ENCODE measurements at places on chromosomes 6 and 20.

GRCh38 chr6:112199001-112199403 lies 55.4 kb downstream of the LAMA4 start:
- DNase-seq: no peak

GRCh38 chr20:20248620-20249200 lies 119.2 kb upstream of the INSM1 start:
- no peak for DNase-seq

- DNase-seq: no peak
Measured at GRCh38 chr6:133467982-133468380, 226.8 kb downstream of the EYA4 start.

GRCh38 chr20:17809362-17810061 lies 109.7 kb downstream of the BANF2 start:
- DNase-seq: no peak

- DNase-seq: no peak
Measured at GRCh38 chr20:18541741-18542140, 25.5 kb upstream of the SMIM26 start.

- DNase-seq: no peak
Measured at GRCh38 chr6:162332365-162332764, 395.2 kb downstream of the PRKN start.

- no peak for DNase-seq
Measured at GRCh38 chr20:1896484-1897258, 1.5 kb downstream of the SIRPA start.

GRCh38 chr6:52531396-52531795 lies 45.5 kb downstream of the TRAM2 start:
- no peak for DNase-seq

GRCh38 chr20:62762376-62762775 lies 33.9 kb upstream of the MRGBP start:
- DNase-seq: no peak

DNA sequence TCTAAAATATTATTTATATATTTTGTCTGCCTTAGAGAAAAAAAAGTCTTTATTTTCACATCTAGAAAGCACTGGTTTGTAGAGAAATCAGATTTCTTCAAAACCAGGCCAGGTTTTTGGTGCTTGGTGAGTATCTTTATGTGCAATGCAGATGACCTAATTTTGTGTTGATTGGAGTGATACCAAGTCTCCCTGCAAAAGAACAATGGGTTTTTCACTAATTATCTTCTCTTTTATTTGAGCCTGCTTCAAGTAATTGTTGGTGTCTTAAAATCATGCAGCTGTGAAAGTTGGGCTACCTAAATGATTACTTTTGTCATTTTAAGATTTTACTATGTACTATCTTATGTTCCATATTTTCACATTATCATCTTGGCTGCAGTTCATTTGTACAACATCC lies 874.7 kb downstream of the TFAP2A start:
- no peak for DNase-seq

DNA sequence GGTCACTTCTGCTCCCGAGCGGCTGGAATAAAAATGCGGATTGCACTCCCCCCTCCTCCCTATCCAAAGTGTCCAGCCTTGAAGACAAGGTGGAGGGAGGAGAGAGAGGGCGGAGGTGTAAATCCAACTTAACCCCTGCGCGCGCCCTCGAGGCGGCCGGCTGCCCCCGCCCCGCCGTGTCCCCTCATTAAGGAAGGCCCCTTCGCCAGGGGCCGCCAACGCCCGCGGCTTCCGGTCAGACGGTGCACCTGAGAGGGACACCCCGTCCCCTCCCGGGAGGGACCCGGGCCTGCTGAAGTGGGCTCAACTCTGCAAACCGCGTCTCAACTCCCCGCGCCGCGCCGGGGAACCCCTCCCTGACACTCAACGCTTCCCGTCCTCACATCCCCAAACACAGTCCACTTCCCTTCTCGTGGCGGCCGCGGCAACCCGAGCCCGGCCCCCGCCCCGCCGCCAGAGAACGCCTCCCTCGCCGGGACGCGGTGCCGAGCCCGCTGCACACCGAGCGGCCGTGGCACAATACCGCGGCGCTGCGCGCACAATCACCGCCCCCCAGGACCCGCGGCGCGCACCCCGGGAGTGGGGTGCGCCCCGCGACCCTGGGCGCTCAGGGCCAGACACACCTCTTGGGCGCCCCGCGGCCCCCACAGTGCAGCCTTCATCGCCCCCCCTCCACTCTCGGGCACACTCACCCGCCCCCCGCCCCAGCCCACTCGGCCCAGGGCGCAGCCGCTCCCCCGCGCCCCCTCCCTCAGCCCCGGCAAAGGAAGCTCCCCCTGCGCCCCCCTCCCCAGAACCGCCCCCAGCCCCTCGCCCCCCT lies 102.5 kb downstream of the NOL4L start:
- peak; percentile 35 for DNase-seq

- DNase-seq: no peak
Measured at GRCh38 chr6:2706558-2706957, 44.2 kb downstream of the MYLK4 start.

GRCh38 chr20:63740070-63740626 lies 572 bp downstream of the SLC2A4RG start:
- DNase-seq: peak; percentile 53

DNA sequence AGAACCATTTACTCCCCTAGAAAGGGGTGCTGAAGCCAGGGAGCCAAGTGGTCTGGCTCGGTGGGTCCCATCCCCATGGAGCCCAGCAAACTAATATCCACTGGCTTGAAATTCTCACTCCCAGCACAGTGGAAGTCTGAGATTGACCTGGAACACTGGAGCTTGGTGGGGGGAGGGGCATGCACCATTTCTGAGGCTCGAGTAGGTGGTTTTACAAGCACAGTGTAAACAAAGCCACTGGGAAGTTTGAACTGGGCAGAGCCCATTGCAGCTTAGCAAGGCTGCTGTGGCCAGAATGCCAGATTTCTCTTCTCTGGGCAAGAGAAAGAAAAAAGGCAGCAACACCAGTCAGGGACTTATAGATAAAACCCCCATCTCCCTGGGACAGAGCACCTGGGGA lies 855.8 kb upstream of the CITED2 start:
- DNase-seq: no peak

DNA sequence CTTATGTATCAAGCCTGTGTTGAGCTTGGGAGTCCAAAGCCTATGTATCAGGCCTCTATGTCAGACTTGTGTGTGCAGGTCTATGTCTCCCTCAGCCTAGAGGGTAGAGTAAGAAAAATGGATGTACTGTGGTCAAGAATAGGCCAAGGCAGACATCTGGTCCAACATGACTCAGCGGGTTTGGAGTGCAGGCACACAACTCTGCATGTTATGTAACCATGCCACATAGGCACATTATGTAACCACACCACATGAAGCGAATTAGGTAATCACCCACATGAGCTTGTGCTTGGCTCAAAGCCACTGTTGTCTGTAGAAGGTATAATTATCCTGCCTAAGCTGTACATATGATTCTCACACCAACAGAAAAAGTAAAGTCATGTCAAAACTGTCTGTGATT lies 1190.5 kb upstream of the EYS start:
- DNase-seq: no peak

DNA sequence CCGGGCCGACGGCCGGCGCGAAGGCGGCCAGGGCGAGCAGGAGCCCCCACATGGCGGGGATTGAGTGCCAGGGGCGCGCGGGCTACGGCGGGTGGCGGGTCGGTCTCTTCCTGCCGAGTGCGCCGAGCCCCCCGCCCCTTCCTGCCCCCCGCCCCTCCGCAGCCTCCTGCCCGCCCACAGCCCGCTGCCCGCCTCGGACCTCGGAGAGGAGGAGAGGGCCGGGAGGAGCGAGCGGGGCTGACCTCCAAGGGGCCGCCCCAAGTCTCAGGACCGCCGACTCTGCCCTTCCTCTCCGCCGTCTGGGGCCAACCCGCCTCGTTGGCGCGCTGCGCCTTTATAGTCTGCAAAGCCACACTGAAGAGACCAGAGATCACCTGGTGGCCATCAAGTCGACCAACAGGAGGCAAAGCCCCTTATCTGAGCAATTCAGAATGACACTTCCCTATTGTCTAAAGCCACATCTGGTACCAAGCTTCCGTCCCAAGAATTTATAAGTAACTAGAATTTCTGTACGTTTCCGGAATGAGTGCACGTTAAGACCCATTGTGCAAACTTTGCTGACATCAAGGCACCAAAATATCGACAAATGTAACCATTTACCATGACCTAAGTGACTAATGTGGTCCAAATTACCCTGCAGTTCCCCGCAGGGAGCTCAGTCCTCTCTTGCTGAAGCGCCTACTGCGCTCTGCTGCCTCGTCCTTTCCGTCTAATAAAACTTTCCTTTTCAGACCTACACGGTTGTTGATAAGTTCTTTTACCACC lies at the start of gene CPXM1:
TSS of gene CPXM1 (minus strand) at position 107 of the 765 bp plus-strand sequence. CDS start at position 52, 55 bp downstream.
- DNase-seq: no peak

- DNase-seq: no peak
Measured at GRCh38 chr6:125952764-125953501, 3.6 kb upstream of the HINT3 start.

DNA sequence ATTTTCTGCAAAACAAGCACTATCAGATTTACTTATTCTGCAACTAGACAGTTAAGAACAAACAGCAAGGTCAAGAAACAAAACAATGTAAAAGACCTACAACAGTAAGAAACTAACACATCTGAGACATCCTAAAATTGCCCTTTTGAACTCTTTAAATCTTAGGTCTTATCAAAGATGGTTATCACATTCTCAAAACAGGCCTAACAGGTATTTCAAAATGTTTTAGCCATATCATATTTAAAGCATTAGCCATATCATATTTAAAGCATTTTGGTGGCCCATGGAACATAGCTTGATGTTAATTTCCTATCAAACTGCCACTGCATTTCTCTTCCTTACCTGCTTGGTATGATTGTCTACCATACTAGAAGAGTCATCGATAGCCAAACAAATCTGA lies 11.1 kb upstream of the LYRM2 start:
- no peak for DNase-seq

- DNase-seq: no peak
Measured at GRCh38 chr6:77425216-77425615, 38.1 kb downstream of the HTR1B start.

- no peak for DNase-seq
Measured at GRCh38 chr20:24917797-24918578, 31.1 kb upstream of the CST7 start.

- no peak for DNase-seq
Measured at GRCh38 chr6:91276315-91276714, 689.4 kb upstream of the MAP3K7 start.

DNA sequence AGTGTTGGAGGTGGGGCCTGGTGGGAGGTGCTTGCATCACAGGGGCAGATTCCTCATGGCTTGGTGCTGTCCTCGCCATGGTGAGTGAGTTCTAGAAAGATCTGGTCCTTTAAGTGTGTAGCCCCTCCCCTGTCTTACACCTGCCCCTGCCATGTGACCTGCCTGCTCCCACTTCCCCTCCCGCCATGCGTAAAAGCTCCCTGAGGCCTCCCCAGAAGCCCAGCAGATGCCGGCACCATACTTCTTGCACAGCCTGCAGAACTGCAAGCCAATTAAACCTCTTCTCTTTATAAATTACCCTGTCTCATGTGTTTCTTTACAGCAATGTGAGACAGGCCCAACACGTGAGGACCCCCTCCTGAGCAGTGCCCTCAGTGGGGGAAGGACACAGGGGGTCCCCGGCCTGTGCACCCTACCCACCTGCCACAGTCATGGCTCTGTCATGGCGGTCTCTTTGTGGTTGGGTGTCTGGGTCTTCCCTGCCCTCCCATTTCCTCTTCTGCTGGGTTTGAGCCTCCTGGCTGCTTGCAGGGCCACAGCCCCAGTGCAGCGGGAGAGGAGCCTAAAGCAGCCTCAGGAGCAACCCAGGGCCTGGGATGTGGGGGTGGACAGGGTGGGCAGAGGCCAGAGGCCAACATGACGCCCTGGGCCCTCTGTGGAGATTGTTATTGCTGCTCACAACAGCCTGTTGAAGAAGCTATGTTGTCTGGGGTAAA lies 87.2 kb upstream of the QKI start:
- no peak for DNase-seq

DNA sequence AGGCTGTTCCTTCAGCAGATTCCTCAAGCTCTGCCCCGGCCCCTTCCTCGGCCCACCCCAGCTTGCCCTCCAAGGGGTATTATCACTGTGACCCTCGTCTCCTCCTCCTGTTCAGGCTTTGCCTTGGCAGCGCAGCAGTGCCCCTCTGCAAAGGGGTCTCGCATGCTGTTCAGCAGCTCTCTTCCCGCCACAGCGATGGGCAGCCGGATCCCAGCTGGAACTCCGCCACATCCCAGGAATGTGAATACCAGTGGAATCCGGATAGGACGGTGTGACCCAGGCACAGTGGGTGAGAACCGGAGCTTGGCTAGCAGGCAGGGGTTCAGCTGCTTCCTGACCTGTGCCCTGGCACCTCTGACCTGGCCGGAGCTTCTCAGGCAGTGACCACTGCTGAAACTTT lies 52.9 kb downstream of the RNASET2 start:
- no peak for DNase-seq

DNA sequence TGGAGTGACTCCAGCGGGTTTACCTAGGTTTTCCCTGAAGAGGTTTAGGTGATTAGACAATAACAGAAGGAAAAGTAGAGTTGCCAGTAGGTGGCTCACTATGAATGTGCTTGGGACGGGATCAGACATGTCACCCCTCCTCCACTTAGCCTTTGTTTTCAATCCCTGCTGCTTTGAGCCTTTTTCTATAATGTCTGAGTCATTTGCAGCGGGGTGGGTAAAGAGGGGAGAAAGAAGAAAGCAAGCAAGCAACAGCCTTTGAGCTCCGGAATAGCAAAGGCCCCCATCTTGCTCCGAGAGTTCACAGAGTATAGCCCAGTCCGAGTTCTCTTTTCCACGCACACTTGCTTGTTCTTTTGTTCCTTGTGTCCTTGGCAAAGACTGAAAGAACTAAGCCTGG lies 129.1 kb downstream of the PACRG start:
- DNase-seq: no peak

DNA sequence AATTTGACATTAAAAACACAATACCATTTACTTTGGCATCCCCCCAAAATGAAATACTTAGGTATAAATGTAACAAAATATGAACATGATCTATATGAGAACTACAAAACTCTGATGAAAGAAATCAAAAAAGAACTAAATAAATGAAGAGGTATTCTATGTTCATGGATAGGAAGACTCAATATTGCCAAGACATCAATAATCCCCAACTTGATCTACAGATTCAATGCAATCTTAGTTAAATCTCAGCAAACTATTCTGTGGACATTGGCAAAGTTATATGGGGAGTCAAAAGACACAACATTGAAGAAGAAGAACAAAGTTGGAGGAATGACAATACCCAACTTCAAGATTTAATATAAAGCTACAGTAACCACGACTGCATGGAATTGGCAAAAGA lies 145.2 kb upstream of the HEY2 start:
- no peak for DNase-seq

- DNase-seq: peak; percentile 68
Measured at GRCh38 chr20:18587665-18588573, at the start of gene DTD1. Gene DTD1, plus strand, starts transcription at chr20:18588054. Its CDS starts 19 bp downstream, at chr20:18588073.

- no peak for DNase-seq
Measured at GRCh38 chr20:58327211-58327610, 17.7 kb downstream of the RAB22A start.

GRCh38 chr6:139588734-139589593 lies 214.5 kb upstream of the CITED2 start:
- no peak for DNase-seq

Data from activated gamma-delta T cell (primary cell).